HS-27A (cell line): ENCODE measurements at places on chromosomes 11 and 22.

DNA sequence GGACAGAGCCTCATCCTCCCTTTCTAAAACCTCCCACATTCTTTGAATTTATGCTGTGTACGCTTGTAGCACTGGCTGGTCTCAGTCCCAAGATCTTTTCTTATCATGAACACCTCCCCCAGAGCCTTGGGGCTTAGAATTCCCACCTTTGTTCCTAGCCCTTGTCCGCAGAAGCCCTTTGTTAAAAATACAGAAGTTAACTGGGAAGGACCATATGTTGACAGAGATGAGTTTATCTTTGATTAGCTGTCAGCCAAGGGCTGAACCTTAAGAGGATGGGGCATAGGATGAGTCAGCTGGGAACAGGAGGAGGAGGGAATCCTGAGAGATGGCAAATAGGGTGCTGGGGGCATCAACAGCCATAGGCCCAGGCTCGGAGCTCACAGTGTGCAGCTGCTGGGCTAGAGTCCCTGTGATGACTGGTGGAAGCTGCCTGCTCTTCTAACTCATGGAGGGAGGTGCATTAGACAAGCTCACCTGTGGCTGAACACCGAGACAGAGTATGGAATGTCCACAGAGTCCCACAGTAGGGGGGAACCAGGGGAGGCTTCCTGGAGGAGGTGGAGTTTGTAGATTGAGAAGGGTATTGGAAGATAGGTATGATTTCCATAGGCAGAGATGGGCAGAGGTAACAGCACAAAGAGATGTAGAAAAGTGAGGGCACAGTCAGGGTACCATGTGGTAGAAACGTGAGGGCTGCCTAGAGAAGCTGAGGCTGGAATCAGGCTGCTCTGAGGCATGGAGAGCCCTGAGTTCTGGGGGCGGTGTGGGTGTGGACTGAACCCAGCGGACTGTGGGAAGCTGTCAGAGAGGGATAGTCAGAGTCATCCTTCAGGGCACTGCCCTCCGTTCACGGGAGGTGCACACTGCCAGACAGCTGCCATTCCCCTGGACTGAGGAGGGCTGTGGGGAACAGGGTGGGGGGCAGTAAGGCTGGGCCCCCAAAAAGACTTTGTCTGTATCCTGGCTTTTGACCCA is 9.9 kb downstream of the MICAL2 start:
- no peak for DNase-seq

- DNase-seq, result no peak
Observed at GRCh38 chr11:91872243-91872642, 352.4 kb upstream of the FAT3 start.

DNA sequence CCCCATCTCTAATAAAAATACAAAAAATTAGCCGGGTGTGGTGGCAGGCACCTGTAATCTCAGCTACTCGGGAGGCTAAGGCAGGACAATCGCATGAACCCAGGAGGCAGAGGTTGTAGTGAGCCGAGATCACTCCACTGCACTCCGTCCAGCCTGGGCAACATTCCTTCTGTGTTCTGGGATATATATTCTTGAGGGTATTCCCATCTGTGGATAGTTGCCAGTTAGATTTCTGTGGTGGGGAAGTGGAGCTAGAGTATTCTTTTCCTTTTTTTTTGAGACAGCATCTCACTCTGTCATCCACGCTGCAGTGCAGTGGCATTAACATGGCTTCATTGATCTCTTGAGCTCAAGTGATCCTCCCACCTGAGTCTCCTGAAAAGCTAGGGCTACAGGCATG is 9.1 kb upstream of the ZNF74 start:
- DNase-seq, result no peak

DNA sequence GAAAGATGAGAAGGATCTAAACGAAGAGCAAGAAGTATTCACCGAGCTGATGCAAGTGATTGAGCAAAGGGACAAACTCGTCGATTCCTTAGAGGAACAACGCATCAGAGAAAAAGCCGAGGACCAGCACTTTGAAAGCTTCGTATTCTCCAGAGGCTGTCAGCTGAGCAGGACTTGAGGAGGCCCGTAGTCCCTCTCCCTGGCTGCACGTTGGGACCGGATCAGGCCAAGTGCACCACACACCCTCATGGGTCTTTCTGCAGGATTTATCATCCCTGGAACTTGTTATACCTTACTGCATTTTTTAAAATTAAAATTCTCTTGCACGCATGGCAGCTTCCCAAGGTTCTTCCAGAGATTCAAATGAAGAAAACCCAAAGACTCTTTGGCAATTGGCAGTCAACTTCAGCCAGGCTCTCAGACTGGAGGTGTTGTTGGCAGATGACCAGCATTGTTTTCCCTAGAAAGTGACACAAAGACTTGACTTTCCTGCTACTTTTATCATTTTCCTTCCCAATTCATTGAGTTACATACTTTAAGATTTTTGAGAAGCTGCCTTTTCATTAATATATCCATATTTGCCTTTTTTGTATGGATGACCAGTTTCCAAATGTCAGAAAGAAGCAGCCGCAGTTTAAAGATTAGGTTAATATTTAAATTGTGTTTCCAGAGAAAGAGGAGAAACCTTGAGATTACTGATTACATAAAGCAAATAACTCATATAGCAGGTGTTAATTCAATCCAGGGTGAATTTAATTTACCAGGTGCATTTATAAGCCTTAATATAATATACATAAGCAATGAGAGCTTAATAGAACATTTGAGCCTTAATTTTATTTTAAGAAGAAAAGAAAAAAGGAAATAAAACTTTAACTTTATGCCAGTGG is 18.8 kb upstream of the PARVA start:
- no peak for DNase-seq

- DNase-seq, result no peak
Observed at GRCh38 chr22:20436768-20437612, 635 bp downstream of the SCARF2 start.

- DNase-seq, result no peak
Observed at GRCh38 chr22:19721330-19722177, 1.8 kb upstream of the GP1BB start.

- no peak for DNase-seq
Observed at GRCh38 chr11:62360685-62361084, 23.4 kb downstream of the ASRGL1 start.

DNA sequence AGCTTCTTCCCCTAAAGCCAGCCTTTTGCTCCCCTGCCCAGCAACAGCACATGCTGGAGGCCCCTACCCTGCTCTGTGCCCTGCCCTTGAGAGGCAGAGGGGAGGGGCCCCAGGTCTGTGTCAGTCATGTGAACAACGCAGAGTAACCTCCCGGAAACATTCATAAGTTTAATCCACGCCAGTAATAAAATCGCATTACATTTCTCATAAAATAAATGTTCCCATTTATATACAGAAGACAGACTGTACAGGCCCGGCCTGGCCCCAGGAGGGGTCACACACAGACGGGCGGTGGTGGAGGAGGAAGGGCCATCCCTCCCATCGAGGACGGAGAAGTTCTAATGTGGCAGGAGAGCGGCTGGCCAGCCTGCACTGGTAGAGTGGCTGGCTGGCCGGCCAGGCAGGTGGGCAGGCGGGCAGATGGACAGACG is 39.5 kb downstream of the LMO1 start:
- DNase-seq, result no peak

- no peak for DNase-seq
Observed at GRCh38 chr22:31800065-31800464, 46.2 kb downstream of the DEPDC5 start.
